Uterus (tissue), 4 donors: ENCODE measurements at places on chromosomes 12 and 14. TPM values are rescaled to one million over a fixed set of nuclear protein-coding genes. Genes with fewer than 3 reads are reported as not detected.

DNA sequence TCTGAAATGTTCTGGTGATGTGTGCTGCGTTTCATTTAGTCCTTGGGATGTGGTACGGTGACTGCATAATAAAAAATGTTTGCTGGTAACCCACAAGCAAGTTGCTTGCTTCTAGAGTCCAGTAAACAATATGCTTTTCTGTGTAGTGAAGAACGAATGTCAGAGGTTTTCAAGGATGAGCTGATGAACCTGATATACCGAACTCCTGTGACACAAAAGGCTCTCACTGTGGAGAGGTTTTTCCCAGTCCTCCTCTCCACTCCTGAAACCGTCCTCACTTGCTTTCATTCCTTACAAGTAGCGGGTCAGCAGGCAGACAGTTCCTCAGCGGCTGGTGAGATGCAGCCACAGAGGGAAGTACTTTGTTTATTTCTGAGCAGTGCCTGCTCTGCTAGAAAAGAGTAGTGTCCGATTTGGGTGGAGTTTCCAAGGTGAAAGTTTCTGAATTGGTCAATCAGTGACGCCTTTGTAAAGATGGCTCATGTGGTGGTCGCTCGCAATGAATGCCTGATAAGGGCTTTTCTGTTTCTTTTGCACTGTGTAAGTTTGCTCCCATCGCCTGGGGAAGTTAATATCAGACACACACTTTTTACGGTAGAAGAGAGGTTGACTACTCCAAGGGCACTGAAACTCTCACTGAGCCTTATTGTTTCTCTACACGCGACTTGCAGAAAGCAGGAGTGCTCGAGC, 3.0 kb downstream of the ETV6 start:
- no peak for DNase-seq

- DNase-seq: no peak
Observed at GRCh38 chr12:95736631-95737030, 53.9 kb downstream of the NTN4 start.

DNA sequence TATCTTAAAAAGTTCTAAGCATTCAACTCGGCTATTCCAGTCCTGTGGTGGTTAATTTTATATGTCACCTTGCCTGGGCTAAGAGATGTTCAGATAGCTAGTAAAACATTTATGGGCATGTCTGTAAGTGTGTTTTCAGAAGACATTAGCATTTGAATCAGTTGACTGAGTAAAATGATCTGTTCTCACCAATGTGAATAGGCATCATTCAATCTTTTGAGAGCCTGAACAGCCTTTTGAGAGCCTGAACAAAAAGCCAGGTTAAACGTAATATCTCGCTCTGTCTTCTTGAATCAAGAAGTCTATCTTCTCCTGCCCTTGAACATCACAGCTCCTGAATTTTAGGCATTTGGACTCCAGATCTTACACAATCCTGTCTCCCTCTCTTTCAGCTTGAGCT, 1266.1 kb downstream of the LRFN5 start:
- DNase-seq: no peak

DNA sequence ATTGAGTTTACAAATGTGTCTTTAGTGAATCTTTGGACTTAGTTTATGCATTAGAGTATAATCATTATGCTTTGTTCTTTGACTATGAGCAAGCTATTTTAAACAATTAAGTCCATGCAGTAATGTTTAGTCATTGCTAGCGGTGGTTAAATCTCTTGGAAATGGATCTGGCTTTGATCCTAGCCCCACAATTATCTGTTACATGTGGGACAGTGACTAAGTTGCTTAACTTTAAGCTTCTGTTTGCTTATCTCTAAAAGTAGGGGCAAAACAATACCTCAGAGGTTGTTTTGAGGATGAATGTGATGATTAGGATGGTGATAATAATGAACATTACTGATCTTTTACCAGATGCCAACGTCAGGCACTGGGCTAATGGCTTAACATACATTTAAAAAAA, 124.2 kb downstream of the NPAS3 start:
- no peak for DNase-seq

Gene TSHR
- total RNA-seq: not detected

- DNase-seq: no peak
Observed at GRCh38 chr12:127570793-127571360, 696.1 kb upstream of the TMEM132C start.

DNA sequence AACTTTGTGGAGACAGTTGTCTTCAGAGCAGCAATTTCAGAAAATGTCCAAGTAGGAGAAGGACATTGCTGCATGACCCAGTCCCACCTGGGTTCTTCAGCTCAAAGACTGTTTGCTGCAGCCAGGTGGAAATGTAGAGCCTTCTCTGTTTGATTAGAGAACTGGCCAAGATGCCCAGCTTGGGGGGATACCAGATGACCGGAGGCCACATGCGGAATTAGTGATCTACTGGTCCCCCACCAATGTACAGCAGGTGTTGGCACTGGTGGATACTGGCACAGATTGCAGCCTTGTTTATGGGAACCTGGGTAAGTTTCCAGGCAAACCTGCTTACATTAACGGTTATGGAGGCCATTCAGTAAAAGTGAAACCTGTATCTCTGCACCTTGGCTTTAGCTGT, 555.3 kb downstream of the SLC6A15 start:
- DNase-seq: no peak

DNA sequence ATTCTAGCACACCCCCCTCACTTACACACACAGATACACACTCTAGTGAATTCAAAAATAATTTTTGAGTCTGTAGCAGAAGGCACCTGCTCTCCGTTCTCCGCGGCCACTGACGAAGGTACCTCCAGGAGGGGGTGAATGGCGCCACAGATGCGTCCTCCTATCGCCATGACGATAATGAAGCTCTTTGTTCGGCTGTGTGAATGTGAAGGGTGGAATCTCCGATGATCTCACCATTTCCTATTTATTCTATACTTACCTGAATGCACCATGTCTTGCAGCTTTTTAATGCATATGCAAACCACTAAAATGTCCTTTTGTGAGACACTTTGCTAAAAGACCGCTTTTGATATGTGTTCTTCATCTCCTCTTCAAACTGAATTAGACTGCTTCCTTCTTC, 162.7 kb downstream of the EGLN3 start:
- DNase-seq: no peak
